Mesendoderm (in vitro differentiated cells): ENCODE measurements at places on chromosomes 16 and 17.

DNA sequence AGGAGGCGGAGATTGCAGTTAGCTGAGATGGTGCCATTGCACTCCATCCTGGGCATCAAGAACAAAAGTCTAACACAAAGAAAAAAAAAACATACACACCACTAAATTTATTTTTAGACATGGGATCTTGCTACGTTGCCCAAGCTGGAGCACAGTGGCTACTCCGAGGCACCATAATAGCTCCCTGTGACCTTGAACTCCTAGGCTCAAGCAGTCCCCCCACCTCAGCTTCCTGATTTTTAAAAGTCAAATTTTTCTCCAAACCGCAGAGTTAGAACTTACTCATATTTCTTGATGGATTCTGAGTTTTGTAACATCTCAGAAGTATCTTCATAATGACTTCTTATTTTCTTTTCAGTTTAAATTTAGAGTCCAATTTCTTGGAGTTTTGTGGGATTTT lies 3.4 kb downstream of the CMTM4 start:
- DNase-seq, result no peak

- no peak for DNase-seq
Measured at GRCh38 chr17:28363186-28363585, 1.8 kb downstream of the SEBOX start.

- peak; percentile 87 for DNase-seq
Measured at GRCh38 chr17:63445954-63446752, at the start of gene CYB561. CYB561 (minus strand) TSS chr17:63446306; CDS start chr17:63437547, 8,759 bp downstream.

- no peak for DNase-seq
Measured at GRCh38 chr16:65725156-65725845, 603.4 kb upstream of the CDH11 start.

DNA sequence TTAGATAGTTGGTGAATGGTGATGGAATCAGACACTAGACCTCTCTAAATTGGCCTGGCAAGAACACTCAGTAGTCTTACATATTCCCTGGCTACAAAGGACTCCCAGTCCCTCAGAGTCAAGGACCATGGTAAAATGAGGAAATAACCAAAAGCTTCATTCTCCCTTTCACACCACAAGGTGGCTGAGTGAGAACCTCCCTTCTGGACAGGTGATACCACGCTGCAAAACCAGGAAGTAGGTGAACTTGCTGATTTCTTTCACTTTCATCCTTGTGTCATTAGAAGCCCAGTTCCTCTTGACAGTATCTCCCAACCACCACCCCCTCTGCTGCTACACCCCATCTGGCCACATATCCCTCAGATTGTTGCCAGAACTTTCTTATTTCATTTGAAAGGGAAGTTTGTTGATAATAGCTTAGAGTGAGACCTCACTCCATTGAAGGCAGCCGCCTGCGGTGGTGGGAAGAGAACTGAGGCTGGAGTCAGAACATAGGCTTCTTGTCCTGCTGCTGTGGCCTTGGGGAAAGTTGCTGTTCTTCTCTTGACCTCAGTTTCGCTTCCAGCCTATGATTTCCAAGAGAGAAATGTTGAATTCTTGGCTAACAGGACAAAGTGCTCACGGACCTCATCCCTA lies 290.6 kb upstream of the CCL2 start:
- DNase-seq, result peak; percentile 69

- peak; percentile 63 for DNase-seq
Measured at GRCh38 chr17:66711881-66712321, 123.0 kb upstream of the CACNG5 start.

- no peak for DNase-seq
Measured at GRCh38 chr16:83253521-83253920, 554.3 kb upstream of the HSBP1 start.

- DNase-seq, result no peak
Measured at GRCh38 chr16:3074860-3075522, 9.6 kb downstream of the IL32 start.

DNA sequence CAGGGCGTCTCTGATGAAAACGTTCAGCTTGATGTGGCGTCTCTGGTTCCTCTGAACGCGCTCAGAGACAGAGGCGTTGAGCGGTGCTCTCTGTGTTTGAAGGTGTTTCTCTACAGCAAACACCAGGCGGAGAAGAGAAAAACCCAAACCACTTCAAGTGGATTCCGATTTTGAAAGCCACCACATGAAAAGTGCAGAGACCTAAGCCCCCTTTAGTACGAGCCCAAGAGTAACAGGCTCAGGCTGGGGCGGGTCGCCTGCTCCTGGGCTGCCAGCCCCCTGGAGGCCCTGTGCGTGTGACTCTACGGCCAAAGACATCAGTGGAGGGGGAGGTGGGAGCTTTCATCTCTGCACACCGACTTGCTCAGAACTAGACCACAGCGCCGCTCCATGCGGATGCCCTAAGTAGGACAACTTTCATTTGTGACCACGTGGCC lies 328.4 kb downstream of the MAF start:
- no peak for DNase-seq

- DNase-seq, result no peak
Measured at GRCh38 chr16:74565378-74565777, 41.5 kb downstream of the GLG1 start.

- DNase-seq, result no peak
Measured at GRCh38 chr16:73066331-73066926, 18.5 kb upstream of the ZFHX3 start.

- no peak for DNase-seq
Measured at GRCh38 chr16:55261301-55261700, 62.7 kb upstream of the IRX6 start.

- no peak for DNase-seq
Measured at GRCh38 chr16:500709-501108, 26.8 kb upstream of the CAPN15 start.

GRCh38 chr17:38463451-38463858 lies 35.2 kb downstream of the ARHGAP23 start:
- no peak for DNase-seq

DNA sequence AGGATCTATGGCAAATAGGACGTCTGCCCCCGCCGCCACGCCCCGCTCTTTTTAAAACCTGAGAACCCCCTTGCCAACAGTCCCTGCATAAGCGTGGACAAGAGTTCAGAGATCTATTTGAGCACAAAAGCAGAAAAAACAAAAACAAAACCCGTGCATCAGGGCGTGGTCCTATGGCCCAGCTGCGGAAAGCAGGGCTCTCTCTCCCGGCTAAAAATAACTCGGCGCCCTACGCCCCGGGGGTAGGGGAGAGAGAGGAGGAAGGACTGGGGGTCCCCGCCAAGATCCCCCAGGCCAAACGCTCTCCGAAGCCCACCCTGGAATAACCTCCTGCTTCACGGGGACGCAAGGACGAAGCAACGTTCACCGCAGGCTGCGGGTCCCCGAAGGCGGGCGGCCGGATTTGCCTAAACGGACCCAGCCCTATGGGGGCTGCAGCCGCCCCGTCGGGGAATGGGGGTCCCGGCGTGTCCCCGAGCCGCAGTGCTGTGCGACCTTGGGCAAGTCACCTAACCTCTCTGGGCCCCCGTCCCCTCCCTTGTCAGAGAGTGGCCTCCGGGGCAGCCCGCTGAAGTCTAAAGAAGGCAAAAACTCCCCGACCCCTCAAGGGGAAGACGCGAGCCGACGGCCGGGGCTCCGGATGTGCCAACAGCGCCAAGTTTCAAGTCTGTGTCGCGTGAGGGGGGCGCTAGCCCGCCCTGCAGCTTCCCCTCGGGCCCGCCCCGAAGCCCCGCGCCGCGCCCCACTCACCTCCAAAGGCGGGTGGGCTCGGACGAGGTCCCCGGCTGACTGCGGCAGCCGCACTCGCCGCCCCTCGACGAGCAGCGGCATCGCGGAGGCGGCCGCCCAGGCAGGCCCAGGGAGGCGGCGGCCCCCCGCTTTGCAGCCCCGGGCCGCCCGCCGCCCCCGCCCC lies 477 bp downstream of the NTAN1 start:
- DNase-seq, result peak; percentile 71

DNA sequence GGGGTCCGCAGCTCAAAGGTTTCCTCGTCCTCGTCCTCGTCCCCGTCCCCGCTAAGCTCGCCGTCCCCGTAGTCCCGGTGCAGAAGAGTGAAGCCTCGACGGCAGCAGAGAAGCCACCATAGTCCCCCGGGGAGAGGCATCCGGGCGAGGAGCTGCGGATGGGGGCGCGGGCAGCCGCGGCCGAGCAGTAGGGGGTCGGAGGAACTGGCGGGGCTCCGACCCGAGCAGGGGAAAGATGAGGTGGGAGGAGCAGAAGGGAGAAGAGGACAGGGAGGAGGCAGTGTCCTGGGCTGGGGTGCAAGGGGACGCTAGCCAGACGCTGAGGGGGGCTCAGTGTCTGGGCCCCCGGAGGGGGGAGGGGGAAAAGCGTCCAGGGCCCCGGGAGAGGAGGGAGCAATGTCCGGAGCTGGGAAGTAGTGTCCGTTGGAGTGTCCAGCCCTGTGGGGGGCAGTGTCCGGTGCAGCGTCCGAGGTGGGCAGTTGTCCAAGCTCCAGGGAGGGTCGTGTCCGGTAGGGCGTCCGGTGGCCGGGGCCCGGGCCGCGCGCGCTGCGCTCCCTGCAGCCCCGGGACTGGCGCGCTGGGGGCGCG lies at the start of gene PLEKHH3:
Gene PLEKHH3 (minus strand): TSS at position 571 of the 588 bp plus-strand sequence. CDS start 431 bp downstream, at position 140.
- no peak for DNase-seq

DNA sequence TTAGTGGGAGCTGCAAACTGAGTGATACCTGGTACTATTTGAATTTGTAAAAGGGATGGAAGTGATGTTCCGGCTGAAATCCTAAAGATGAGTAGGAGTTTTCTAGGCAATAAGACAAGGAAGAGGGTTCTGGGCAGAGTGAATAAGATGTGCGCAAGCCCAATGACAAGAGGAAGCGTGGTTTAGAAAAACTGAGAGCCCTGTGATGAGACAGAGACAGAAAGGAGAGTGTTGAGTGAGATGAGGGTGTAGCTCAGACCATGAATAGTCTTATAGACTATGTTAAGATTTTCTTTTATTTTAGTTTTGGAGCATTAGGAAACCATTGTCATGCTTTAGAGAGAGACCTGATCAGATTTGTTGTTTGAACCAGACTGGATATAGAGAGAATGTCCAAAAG lies 50.2 kb downstream of the COX10 start:
- DNase-seq, result no peak

DNA sequence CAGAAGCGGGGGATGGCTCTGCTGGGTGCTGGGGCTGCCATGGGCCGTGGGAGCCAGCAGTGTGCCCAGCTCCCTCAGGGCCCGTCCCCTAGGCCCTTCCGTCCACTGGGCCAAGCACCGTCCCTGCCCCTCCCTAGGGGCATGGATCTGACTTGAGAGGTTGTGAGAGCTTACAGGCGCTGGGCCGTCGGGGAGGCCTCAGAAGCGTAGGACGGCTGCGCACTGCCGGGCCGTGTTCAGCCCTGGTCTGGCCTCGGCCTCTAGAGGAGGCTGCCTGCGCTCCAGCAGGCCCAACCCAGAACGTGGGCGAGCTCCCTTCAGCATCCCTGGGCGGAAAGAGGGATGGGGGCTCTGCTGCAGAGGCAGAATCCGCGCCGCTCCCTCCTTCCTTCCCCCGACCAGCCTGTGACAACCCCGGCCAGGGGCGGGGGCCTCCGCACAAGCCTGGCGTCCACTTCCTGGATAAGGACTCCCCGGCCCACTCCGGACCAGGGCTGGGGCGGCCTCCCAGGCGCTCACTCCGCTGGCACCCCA lies 685 bp upstream of the MPG start:
- DNase-seq, result peak; percentile 84

- peak; percentile 95 for DNase-seq
Measured at GRCh38 chr16:89478576-89479221, 11.7 kb downstream of the ANKRD11 start.

- DNase-seq, result no peak
Measured at GRCh38 chr16:27598931-27599565, 49.1 kb downstream of the KATNIP start.

DNA sequence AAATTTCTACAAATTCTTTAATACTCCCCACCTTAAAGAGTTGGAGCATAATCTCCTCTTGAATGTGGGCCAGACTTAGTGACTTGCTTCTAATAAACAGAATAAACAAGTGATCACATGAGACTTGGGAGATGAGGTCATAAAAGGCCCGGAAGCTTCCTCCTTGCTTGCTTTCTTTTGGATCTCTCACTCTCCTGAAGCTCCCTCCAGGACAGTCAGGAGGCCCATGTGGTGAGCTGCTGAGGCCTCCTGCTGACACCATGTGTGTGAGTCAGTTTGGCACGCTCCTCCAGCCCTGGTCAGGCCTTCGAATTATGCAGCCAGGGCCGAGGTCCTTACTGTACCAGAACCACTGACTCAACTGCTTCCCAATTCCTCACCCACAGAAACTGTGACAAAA lies 53.2 kb downstream of the NDEL1 start:
- peak; percentile 68 for DNase-seq

GRCh38 chr16:73483934-73484711 lies 436.2 kb upstream of the ZFHX3 start:
- peak; percentile 33 for DNase-seq

- no peak for DNase-seq
Measured at GRCh38 chr17:36498560-36499300, 12.2 kb downstream of the ZNHIT3 start.

- no peak for DNase-seq
Measured at GRCh38 chr17:82269882-82270500, 3.5 kb downstream of the CSNK1D start.

GRCh38 chr17:55648086-55648485 lies 74.6 kb downstream of the TMEM100 start:
- no peak for DNase-seq

- DNase-seq, result peak; percentile 76
Measured at GRCh38 chr17:13940858-13941665, 128.2 kb upstream of the COX10 start.

GRCh38 chr16:188674-189073 lies 8.4 kb downstream of the HBQ1 start:
- DNase-seq, result peak; percentile 46

GRCh38 chr17:9424071-9424640 lies 151.5 kb downstream of the STX8 start:
- peak; percentile 56 for DNase-seq

DNA sequence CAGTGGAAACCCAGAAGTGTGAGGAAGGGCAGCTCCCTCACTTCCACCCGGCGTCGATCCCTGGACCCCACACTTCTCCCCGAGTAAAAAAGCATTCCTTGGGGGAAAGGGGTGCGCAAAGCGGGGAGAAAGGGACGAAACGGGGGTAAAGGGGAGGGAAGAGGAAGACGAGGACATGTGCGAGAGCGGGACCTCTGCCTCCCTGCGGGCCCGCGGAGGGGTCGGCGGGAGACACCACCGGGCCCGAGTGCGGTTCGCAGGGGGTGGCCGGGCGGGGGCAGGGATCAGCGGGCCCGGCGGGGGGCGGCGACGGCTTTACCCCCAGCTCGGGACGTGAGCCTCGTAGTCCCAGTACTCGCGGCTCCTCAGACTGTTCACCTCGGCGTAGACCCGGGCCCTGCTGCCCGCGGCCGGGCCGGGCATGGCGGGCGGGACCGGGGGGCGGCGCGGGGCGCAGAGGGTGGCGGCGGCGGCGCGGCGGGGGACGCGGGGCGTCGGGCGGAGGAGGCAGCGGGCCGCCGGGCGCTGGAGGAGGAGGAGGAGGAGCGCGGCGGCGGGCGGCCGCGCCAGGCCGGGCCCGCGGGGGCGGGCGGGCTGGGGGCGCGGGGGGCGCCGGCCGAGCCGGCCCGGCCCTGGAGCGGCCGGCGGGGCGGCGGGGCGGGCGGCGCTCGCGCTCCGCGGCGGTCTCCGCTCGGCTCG lies 443 bp downstream of the CSNK2A2 start:
- DNase-seq, result peak; percentile 13

- DNase-seq, result no peak
Measured at GRCh38 chr16:67636713-67637112, 8.2 kb upstream of the CARMIL2 start.

- no peak for DNase-seq
Measured at GRCh38 chr17:52606098-52606497, 447.6 kb upstream of the CA10 start.
